EH (cell line): ENCODE measurements at places on chromosomes 4 and X.

- DNase-seq = peak; percentile 72
Observed at GRCh38 chr4:94551643-94552564, 100.2 kb downstream of the PDLIM5 start.

DNA sequence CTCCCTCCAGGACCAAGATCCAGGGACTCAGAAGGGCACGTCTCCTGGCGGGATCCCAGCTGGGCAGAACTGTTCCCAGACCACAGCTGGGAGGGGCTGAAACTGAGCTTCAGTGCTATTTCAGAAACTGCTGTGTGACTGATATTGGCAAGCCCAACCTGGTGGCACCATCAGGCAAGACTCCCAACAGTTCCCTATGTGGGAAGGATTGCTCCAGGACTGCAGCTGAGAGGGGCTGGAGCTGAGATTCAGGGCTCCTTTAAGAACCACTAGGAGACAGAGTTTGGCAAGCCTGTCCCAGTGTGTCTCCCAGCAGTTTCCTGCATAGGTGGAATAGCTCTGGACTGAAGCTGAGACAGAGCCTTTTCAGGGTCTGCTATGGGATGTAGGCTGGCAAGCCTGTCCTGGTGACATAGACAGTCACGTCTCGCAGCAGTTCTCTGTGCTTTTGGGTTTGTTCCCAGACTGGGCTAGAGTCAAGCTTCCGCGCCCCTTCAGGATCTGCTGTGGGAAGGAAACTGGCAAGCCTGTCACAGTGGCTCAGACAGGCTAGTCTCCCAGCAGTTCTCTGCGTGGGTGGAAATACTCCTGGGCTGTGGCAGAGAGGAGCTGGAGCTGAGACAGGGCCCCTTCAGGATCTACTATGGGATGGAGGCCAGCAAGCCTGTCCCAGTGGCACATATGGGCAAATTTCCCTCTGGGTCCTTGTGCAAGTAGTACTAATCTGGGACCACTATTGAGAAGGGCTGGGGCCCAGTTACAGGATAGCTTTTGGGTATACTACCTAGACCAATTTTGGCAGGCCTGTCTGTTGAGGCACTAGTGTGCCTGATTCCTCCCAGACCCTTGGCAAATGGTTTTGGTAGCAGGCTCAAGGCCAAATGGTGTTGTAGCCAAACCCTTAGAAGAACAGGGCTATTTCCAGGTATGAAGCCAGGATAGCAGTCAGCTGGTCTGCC is 20.2 kb upstream of the MED14 start:
- DNase-seq = peak; percentile 33

GRCh38 chrX:54397113-54397512 is 39.3 kb upstream of the WNK3 start:
- peak; percentile 4 for DNase-seq

- peak; percentile 60 for DNase-seq
Observed at GRCh38 chr4:157128395-157128794, 52.4 kb downstream of the GLRB start.

GRCh38 chr4:13476915-13477314 is 7.2 kb downstream of the RAB28 start:
- peak; percentile 91 for DNase-seq

DNA sequence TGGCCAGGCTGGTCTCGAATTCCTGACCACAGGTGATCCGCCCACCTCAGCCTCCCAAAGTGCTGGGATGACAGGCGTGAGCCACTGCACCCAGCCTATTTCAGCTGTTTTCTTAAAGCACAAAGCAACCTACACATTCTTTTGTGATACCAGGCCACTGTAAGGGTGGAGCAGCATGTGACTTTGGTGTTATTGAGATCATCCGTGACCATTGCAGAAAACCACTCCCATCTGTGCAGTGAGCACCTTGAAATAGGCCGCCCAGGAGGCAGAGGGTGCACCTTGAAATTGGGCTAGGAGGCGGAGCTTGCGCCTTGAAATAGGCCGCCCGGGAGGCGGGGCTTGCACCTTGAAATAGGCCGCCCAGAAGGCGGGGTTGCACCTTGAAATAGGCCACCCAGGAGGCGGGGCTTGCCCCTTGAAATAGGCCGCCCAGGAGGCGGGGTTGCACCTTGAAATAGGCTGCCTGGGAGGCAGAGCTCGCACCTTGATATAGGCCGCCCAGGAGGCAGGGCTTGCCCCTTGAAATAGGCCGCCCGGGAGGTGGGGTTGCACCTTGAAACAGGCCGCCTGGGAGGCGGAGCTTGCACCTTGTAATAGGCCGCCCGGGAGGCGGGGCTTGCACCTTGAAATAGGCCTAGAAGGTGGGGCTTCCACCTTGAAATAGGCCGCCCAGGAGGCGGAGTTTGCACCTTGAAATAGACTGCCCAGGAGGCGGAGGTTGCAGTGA is 9.0 kb upstream of the SLC25A6 start:
- DNase-seq = no peak

- DNase-seq = peak; percentile 11
Observed at GRCh38 chrX:3191796-3192195, 150.5 kb downstream of the ARSF start.

DNA sequence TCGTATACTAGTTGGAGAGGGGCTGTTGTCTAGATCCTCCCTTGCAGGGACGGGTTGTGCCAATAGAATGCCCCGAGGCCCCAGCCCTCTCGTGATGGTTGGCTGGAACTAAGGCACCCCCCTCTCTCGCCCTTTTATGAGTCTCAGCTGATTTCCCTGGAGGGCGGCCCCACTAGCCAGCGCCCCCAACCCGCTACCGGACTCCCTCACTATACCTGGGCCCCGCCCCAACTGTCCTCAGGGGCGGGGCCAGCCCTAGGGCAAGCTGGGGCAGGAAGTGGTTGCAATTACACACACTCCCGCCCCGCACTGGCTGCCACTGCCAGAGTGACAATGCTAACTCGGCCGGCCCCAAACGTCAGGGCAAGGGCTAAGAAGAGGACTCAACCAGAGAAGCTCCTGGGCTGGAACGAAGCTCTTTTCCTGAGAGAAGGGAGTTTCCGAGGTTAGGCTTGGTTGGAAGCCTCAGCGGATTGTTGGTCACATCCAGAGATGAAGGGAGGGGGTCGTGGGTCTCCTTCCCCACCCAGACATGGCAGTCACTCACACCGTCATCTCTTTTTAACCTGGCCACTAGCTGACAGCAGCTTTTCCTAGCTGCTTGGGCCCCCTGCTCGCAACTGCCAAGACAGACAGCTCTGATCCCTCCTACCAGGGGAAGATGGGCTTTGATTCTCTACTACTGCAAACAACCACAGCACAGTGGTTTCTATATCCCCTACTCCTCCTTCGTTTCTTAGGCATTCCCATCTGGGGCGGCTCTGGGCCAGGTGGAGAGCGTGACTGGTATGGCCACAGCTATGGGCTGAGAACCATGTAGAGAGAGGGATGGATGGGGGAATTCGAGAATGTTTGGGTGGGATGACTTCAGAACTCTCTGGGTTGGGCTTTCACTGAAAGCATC is 21.0 kb upstream of the BCORL1 start:
- DNase-seq = peak; percentile 54

DNA sequence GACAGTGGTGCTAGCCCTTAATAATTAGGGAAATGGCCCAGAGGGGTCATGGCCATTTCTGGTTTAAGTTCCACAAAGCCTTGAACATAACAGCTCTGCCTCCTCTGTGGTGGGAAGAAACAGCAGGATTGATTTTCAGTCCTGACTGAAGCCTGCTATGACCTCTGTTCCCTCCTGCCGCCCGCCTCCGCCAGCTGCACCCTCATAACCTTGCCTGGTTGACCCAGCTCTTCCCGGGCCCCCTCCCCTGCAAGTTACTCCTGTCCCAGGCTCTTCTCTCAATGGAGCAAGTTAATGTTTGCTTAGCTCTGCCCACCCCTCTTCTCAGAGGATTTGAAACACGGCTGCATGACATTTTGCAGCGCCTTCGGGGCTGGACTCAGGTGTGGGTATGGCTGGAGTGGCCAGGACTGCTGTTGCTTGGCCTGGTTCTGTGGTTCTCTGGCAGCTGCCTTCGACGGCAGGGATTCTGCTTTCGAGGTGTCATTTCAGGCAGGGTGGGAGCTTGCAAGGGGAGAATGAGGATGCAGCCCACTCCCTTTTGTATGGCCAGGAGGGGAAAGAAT is 27.3 kb downstream of the BCORL1 start:
- no peak for DNase-seq

GRCh38 chr4:166903408-166903807 is 330.9 kb downstream of the SPOCK3 start:
- no peak for DNase-seq

DNA sequence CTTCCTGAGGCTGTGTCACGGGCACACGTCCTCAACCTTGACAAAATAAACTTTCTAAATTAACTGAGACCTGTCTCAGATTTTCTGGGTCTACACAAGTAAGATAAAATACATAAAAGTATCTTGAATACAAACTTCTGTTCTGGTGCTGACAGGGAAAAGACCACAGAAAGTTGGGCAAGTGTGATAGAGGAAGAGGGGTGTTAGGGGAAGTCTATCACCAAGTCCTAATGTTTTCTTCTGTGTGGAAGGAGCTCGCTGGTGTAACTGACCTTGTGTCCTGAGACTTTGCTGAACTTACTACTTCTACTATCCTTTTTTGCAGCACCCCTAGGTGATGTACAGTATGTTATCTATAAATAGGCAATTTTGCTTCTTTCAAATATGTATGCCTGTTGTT is 97.0 kb upstream of the STIM2 start:
- no peak for DNase-seq

DNA sequence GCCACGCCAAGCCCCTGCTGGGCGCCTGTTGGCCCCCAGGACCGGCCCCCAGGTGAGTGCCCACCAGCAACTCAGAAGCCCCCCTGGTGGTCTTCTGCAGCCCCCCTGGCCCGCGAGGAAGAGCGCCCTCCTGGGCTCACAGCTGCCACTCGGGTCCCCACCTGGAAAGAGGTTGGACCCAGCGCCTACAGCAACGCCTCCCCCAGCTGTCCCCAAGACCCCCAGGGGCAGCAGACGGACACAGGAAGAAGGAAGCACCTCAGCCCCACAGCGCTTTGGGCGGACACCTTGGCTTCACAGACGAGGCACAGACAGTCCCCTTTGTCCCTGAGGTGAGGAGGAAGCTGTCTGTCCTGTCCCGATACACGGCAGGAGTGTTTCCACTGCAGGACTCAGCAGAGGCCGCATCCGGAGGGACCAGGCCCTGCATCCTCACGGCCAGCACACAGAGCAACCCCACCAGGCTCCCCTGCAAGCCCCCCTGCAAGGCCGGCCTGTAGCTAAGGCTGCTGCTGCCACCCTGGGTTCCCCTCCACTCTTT is 115.6 kb upstream of the NKX1-1 start:
- no peak for DNase-seq

DNA sequence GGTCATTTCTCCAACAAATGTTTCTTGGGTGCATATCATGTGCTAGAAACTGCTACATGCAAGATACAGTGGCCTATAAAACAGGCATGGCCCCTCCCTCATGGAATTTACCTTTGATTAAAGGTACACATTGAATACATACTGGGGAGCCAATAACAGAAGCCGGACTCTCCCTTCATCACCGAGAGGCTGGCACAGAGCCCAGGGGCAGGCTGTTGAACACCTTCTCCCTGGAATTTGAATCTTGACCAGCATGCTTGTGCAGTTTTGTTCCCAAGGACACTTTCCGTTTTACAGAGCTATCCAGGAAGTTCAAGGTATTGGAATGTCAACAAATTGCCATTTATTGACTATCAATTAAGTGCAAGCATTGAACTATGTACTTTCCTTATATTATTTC is 33.2 kb downstream of the PPARGC1A start:
- no peak for DNase-seq

- no peak for DNase-seq
Observed at GRCh38 chr4:150325872-150326271, 247.6 kb downstream of the DCLK2 start.

DNA sequence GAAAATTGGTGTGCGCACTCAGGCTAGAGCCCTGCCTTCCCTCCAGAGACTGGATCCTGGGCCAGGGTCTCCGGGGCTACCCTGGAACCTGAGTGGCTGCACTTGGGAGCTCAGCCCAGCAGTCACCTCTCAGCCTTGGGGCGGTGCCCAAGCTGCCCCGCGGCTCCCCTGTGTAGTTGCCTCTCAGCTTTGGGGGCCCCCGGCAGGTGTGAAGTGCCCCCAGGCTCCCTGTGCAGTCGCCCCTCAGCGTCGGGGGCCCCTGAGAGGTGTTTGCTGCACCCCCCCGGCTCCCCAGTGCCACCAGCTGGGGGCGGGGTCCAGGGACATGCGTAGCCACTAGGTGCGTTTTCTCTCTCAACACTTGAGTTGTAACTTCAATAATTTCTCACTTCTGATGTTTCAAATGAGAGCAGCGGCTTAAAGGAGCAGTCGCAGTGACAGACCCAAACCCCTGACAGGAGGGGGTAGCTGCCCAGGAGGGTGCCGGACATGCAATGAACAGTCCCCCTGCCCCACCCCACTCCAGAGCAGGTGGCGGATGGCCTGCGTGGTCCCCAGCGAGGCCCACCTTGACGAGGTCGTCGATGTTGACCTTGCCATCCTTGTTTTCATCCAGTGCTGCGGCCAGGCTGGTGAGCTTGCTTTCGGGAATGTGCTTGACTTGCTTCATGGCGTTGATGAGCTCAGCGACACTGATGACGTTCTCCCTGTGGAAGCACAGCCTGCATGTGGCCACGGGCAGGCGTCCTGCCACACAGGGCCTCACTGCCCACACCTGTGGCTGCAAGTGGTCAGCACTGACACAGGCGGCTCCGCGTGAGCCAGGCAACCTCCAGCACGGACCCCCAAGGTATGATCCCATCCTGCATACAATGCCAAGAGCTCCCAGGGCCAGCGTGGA is 22.3 kb downstream of the FGFR3 start:
- DNase-seq = no peak

DNA sequence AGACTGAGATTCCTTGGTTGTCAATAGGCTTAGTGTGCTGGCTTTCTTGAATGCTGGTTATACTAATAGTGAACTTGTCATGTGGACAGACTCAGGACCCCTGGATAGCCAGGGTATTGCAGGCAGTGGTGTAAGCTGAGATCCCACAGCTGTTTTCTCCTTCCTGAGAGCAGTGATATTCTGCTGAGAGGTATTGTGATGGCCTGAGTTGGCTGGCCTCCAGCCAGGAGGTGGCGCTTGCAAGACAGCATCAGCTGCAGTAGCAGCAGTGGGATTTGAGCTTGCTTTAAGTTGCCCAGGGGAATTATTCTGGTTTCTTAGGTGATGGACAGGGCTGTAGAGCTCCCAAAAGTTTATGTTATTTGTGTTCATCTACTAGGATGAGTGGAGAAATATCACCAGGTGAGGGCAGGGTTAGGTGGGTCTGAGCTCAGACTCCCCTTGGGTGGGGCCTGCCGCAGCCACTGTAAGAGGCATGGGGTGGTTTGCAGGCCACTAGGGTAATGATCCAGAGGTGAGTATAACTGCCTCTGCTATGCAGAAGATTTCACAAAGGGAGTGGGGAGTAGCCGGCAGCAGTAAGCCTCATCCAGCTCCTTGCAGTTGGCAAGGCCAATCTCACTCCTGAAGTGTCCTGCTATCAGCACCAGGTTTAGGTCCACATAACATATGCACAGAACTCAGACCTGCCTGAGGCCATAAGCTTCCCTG is 66.2 kb downstream of the IL15 start:
- no peak for DNase-seq

- no peak for DNase-seq
Observed at GRCh38 chr4:155305619-155306018, 71.1 kb downstream of the MAP9 start.
